ENCODE measurements at places on chromosomes 4 and X.
A peak's percentile ranks its signal among the peaks of the same experiment; 100 is the strongest.

GRCh38 chr4:95212692-95213091 lies 336.1 kb downstream of the UNC5C start:
- DNase-seq = no peak

GRCh38 chr4:60544981-60545380 lies 655.1 kb upstream of the ADGRL3 start:
- DNase-seq = no peak

DNA sequence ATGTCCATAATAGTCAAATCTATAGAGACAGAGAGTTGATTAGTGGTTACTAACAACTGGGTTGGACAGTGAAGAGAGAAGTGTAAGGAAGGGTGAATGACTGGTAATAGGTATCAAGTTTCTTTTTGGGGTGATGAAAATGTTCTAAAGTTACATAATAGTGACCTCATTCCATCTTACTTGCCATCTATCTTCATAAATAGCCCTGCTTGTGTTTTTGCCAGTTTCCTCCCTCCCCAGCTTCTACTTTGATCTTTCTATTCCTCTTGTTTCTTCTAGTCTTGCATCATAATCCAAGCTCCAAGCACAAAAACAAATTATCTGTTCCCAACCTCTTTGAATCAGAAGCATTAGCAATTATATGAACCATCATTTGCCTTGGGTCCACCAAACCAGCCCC lies 40.2 kb upstream of the TET2 start:
- no peak for DNase-seq

DNA sequence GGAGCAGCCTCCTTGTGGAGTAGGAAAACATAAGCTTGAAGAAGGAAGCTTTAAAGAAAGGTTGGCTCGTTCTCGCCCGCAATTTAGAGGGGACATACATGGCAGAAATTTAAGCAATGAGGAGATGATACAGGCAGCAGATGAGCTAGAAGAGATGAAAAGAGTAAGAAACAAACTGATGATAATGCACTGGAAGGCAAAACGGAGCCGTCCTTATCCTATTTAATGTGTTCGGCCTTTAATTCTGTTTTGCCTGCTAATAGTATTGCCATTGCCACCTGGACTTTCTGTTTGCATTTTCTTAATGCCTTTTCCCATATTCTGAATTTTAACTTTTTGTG lies 1.4 kb downstream of the TCEAL1 start:
- DNase-seq = no peak

- no peak for DNase-seq
Observed at GRCh38 chr4:110962616-110963015, 339.7 kb upstream of the PITX2 start.

DNA sequence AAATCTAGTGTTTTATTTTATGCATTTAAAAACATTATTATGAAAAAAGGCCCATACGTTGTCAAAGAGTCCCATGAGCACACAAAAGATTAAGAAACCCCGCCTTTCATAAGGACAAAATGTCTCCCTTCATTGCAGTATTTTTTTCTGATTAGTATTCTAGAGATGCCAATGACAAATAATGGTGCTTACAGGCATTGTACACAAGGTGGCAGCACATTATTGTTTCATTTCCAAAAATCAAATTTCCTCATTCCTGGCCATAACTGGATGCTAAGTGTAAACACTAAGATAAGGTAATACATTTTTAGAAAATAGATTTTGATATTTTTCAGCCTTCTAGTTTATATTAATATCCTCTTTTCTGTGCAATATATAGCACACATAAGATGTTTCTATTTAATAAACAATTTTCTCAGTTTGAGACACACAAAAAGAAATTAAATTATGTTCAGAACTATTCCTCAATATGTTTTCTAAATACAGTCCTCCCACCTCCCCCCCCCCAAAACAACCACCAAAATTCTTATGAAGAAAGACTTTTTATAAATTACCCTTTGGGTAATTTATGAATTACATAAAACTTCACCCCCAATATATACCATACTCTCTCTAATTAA lies 47.7 kb downstream of the TIGD2 start:
- no peak for DNase-seq

DNA sequence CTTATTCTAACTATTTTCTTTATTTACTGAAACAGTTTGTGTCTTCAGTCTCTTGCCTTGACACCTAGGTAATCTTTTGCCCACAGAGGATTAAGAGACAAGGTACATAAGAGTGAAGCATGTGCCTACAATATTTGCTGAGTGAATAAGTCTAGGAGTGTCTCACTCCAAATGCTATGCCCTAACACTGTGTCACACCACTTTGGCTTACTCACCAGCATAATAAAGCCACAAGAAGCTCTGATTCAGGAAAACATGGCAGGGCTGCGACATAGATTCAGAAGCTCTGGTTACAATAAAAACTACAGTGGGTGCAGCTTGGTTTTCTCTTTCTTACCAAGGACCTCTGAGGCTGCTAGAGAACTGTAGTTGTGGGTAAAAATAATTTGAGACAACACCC lies 127.1 kb downstream of the RBM46 start:
- no peak for DNase-seq

DNA sequence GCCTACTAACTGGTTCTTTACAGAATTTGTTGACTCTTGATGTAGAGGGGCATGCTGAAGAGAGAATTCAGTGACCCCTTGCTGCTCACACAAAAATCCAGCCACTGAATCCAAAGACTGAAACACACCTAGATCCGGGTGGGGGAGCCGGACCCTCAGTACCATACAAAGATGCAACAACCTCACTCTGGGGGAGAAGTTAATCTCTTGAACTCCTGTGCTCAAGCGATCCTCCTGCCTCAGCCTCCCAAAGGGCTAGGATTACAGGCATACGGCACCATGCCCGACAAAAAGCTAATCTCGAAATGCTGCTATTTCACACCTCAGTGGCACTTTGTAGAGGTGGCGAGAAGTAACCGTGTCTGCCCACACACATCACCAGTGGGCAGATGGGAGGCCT lies 88.8 kb upstream of the HELT start:
- no peak for DNase-seq

DNA sequence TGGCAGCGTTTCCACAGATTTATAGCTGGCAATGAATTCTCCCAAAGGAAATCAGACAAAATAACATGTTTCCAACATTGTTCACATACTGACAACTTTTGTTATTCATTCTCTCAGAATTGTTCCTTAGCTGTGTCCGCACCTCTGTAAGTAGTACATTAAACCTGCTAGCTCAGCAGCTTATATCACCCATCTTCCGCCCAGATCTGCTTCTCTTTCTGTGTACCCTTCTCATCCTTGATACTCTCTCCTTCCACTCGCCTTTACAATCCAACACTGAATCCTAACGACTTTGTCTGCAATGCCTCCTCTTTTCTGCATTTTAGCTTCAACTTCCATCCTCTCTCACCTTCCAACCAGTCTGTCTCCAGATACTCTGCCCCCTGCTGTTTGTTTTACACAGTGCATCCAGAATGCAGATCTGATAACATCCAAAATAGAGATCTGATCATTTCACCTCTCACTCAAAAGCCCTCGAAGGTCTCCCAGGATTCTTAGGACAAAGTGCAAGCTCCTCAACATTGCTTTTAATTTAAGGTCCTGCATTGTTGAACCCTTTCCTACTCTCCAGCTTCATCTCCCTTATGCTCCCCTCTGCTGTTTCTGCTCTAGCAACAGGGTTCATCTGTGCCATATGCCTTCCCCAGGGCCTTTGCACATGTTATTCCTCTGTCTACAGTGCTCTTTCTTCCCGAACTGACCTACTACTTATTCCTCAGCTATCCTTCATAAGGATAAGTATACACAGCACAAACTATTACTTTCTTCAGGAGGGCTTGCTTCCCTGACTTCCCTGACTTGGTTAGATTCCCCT lies 67.3 kb upstream of the VBP1 start:
- DNase-seq = peak; percentile 36

- DNase-seq = no peak
Observed at GRCh38 chr4:158243071-158243470, 32.8 kb downstream of the TMEM144 start.

DNA sequence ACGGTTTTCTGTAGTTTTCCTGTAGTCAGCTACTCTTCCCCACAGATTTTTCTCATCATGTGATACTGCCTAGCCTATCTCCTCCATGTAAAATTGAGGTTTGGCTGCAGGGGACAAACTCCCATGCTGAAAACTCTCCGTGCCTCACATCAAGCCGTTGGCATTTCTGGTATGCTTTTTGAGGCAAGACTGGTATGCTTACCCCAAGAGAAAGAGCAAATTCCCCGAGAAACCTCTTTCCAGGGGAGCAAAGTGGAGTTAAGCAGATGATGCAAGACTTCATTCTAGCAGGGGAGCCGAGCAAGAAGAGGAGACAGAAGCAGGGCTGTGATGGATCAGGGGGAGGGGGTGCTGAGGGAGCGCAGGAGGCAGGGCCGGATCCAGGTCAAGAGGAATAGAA lies 4.8 kb downstream of the SOWAHD start:
- no peak for DNase-seq

- DNase-seq = no peak
Observed at GRCh38 chrX:13088156-13088487, 43.7 kb upstream of the FAM9C start.

GRCh38 chr4:110620691-110621327 lies 2.1 kb downstream of the PITX2 start:
- peak; percentile 85 for DNase-seq

- no peak for DNase-seq
Observed at GRCh38 chrX:150958177-150958576, 25.0 kb upstream of the HMGB3 start.

GRCh38 chr4:4995103-4995907 lies 24.0 kb downstream of the CYTL1 start:
- peak; percentile 86 for DNase-seq

DNA sequence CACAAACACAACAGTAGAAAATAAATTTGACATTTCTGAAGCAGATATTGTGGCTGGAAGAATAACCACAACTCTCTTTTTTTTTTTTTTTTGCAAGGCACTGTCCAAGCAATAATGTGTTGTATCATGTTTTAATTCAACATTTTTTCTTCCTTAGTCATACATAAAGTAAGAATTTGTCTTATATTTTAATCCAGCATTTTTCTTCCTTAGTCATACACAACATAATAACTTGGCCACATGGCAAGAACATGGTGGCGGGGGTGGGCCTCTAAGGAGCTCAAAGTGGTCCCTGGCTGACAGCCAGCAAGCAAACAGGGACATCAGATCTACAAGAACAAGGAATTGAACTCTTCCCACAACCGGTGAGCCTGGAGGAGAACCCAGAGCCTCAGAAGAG lies 20.2 kb downstream of the FBXW7 start:
- DNase-seq = no peak

- DNase-seq = no peak
Observed at GRCh38 chrX:68721991-68722860, 74.8 kb downstream of the STARD8 start.

- no peak for DNase-seq
Observed at GRCh38 chr4:1763550-1764080, 29.5 kb upstream of the FGFR3 start.

DNA sequence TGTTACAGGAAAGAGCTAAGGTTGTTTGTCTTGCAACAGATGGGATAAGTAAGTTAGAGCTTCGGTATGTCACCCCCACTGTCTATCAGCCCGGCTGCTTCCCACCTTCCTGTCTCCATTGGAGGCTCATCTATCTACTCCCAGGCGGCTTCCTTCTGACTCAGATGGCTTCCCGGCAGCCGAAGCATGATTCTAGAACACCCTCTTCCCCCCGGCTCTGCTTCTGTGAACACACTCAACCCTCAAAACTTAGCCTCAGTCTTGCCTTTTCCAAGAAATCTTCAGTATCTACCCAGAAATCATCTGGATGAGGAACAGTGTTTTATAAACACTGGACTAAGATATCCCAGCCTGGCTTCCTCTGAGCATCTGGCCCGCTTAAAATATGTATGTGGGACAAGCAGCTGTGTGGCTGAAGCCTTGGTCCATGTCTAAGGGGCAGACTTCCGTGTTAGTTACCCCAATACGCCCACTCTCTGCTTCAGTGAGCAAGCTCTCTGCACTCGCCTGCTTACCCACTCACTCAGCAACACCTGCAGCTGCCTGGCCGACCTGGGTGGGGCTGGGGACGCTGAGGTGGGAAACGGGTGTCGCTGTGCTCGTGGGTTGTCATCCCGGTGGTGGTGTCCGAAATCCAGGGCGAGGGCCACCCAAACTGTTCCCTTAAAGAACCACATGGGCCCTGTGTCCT lies 12.0 kb upstream of the SLC2A9 start:
- DNase-seq = no peak

GRCh38 chr4:72582853-72583252 lies 13.8 kb upstream of the ADAMTS3 start:
- no peak for DNase-seq

DNA sequence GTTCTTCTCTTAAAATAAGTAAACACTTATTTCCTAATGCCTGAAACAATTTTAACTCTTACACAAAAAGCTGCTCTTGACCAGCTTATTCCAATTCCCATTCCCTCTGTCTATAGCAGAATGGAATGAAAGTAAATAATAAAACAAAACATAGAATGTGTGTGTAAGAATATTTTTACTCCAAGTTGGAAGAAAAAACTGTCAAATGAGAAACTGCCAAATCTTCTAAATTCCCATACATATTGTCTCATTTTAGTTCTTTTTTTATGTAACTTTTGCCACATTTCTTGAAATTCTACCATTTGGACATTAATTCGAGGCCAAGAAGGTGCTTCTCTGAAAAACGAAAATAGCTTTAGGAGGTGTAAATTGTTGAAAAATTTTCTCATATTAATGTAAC lies 477.1 kb downstream of the FAT4 start:
- DNase-seq = no peak

DNA sequence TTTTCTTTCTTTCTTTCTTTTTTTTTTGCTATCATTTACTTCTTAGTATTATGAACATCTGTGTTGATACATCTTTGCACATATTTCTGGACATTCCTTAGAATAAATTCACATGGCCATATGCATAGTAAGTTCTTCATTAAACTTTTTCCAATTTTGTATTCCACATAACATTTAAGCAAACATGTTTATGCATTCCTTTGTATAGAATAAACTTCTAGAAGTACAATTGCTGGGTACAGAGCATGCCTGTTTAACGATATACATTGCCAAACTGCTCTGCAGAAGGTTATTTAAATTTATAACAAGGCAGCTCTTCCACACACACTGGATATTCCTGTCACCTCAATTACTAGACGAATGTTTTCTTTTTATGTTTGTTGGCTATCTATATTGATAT lies 36.0 kb upstream of the STIM2 start:
- no peak for DNase-seq

DNA sequence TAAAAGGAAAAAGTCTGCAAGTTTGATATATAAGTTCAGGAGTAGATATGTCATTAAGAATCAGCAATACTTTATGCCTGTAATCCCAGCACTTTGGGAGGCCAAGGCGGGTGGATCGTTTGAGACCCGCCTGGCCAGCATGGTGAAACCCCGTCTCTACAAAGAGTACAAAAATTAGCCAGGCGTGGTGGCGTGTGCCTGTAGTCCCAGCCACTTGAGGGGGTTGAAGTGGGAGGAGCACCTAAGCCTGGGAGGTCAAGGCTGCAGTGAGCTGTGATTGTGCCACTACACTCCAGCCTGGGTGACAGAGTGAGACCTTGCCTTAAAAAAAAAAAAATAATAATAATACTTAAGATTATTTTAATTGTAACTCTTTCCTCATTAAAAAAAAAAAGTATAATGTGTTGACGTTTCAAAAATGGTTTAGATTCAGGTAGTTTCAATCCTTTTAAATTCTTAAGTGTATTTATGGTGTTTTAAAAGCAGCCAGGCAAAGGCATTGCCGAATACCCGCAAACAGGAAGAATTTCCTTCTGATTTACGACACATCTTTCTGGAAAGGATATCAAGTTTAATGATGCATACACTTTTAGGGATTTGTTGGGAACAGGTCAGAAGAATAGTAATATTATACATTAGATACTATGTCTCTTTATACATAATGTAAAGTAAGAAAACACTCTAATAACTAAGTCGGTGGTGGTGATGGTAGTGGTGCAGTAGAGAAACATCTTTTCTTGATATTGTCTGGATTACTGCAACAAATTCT lies 80.9 kb downstream of the KDM6A start:
- DNase-seq = no peak

Measured in WERI-Rb-1 (cell line).